Caco-2 (cell line): ENCODE measurements at places on chromosomes 16 and 17. TPM values are rescaled to one million over a fixed set of nuclear protein-coding genes. Genes with fewer than 3 reads are reported as not detected.
A peak's percentile ranks its signal among the peaks of the same experiment; 100 is the strongest.

DNA sequence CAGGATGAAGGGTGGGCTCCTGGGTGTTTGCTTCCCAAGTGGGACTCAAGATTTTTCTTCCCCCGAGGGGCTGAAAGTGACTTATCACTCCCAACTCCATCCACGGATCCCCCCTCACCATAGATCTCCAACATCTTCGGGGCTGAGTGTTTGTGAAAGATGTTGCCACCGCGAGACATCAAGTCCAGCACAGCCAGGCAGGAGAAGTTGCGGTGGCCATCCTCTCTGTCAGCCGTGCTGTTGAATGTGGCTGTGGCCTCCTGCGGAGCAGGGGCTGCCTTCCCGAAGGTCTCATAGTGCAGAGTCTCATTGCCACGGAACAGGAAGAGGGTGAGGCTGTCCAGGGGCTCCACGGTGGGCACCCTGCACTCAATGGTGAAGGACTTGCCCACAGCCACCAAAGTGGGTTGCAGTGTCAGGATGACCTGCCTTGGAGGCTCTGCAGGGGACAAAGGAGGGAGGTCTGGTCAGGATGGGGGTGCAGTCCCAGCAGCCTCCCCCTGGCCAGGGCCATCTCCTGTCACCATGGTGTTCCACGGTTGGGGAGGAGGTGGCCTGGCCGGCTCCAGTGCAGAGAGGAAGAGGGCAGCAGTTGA lies 5.5 kb downstream of the PRR29 start:
- DNase-seq = peak; percentile 12

DNA sequence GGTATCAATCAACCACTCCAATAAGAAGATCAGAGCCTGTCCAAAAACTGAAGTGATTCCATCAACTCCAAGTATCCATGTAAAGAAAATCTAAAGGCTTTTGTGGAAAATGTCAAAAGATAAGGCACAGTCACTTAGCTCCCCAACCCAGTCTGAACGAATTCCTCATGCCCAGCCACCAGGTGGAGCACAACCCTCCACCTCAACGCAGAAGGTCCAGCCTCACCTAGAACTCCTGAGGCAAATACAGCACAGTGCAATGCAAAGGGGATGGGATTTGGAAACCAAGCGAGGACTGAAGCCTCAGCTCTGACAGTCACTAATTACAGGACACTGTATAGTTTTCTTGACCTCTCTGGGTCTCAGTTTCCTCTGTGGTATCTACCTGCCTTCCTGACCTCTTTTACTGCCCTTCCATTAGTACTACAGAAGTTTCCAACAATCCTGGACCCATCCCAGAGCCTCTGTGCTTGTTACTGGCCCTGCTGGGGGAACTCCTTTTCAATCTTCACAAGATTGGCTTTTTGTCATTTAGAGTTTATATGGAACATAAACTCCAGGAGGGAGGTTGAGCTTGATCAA lies 2.0 kb downstream of the NCBP3 start:
- DNase-seq = peak; percentile 39

Gene IGFBP4
- total RNA-seq = 35.7 and 49.1 TPM in 2 replicates

Gene NACA2
- not detected in 2 replicates for total RNA-seq
